Endothelial cell of coronary artery (primary cell): ENCODE measurements at places on chromosomes 13 and 19. TPM values are rescaled to one million over a fixed set of nuclear protein-coding genes. Genes with fewer than 3 reads are reported as not detected.

RDH8 gene
- total RNA-seq, result not detected in 2 replicates

ZNF583 gene
- total RNA-seq, result 3.5 and 5.4 TPM in 2 replicates

CFAP97D2 gene
- not detected in 2 replicates for total RNA-seq

PTGIR gene
- total RNA-seq, result 0.27 and 3.4 TPM in 2 replicates

BTBD2 gene
- total RNA-seq, result 44.5 and 79.0 TPM in 2 replicates

ERICH4 gene
- not detected in 2 replicates for total RNA-seq

LYL1 gene
- total RNA-seq, result 48.0 and 58.7 TPM in 2 replicates

NUCB1 gene
- 112 and 148 TPM in 2 replicates for total RNA-seq

ZNF628 gene
- 0.99 and 1.1 TPM in 2 replicates for total RNA-seq

ZSCAN1 gene
- total RNA-seq, result not detected in 2 replicates

RFPL4A gene
- total RNA-seq, result 0.36 TPM in 1 of 2 replicates, not detected in the other

B3GLCT gene
- total RNA-seq, result 13.0 and 18.4 TPM in 2 replicates

ZNF208 gene
- 0.38 TPM in 1 of 2 replicates, not detected in the other for total RNA-seq

KASH5 gene
- not detected in 2 replicates for total RNA-seq

GRIK5 gene
- 0.09 and 0.18 TPM in 2 replicates for total RNA-seq

IL12RB1 gene
- total RNA-seq, result under 0.01 and 0.09 TPM in 2 replicates

PIN1 gene
- 104 and 114 TPM in 2 replicates for total RNA-seq
